GM23248 (cell line): ENCODE measurements at places on chromosomes 5 and 9. TPM values are rescaled to one million over a fixed set of nuclear protein-coding genes. Genes with fewer than 3 reads are reported as not detected.
A peak's percentile ranks its signal among the peaks of the same experiment; 100 is the strongest.

DNA sequence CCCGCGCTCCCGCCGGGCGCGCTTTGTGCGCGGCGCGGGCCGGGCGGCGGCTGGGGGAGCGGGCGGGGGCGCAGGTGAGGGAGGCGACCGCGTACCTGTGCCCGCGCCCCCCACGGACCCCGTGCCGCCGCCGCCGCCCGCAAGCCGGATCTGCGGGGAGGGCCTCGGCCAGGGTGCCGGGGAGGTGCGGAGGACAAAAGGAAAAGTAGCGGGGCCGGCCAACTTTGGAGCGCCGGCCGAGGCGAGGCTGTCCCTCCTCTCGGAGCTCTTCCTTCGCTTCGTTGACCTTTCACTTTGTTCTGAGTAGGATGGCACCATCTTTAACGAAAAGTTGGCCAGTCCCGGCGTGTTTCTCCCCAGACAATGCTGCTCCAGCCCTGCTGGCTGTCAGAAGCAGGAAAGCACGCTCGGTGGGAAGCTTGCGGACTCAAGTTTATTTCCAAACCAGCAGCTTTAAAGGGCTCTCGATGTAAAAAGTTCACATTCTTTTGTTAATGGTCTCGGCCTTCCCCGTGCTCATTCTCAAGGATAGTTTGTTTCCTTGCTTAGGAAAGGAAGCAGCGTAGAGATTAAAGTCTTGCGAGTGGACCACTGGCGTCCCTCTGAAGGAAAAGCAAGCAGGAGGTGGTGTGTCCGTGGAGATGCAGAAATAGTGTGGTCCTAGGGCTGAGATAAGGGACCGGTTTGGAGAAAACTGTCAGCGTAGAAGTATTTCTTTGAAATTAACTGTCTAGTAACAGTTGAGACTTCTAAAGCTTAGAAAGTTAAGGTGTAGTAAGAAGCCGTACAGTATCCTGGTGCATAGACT, 639 bp downstream of the EHMT1 start:
- peak; percentile 76 for DNase-seq
- peak overlapping the region; percentile 97 for H3K4me3 ChIP-seq
- H3K36me3 ChIP-seq: no peaks in the 10 kb centered on the region

RASEF gene
- total RNA-seq: 0.11 TPM in 1 of 2 replicates, not detected in the other

DNA sequence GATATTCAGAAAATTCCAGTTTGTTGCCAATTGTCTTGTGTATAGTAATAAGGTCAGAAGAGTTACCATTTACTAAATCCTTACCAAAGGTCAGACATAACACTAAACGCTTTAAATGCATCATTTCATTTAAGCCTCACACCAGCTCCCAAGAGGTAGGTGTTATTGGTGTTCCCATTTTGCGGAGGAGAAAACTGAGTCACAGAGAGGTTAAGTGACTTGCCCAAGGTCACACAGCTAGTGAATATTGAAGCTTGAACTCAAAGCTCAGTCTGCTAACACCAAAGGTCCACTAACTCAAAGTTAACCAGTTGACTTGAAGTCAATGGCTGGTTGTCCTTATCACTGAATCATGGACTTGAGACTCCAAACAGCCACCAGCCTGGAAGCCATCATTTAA, 40.8 kb upstream of the NTNG2 start:
- DNase-seq: no peak
- no peaks in the 10 kb centered on the region for H3K36me3 ChIP-seq
- H3K4me3 ChIP-seq: no peak overlapping the region

- no peaks in the 10 kb centered on the region for H3K27me3 ChIP-seq
- peak overlapping the region; percentile 82 for H3K4me3 ChIP-seq
- H3K27ac ChIP-seq: peak overlapping the region; percentile 31; the same call in 1 of the 2 replicates
- no peak for DNase-seq
Measured at GRCh38 chr9:88387036-88387551, 1.1 kb upstream of the SPIN1 start.

BTNL9 gene
- total RNA-seq: not detected in 2 replicates
